ENCODE measurements at places on chromosomes 12 and 14. TPM values are rescaled to one million over a fixed set of nuclear protein-coding genes. Genes with fewer than 3 reads are reported as not detected.

Gene SPIC
- total RNA-seq, result not detected

Gene FSCB
- total RNA-seq, result not detected

Gene ZDHHC22
- total RNA-seq, result 0.10 TPM

Gene SERPINA3
- not detected for total RNA-seq

Gene GSKIP
- total RNA-seq, result 36.6 TPM

Gene RDH5
- total RNA-seq, result 2.7 TPM

Gene TTC9
- total RNA-seq, result 0.80 TPM

Gene FKBP3
- total RNA-seq, result 91.9 TPM

Gene TAS2R30
- total RNA-seq, result 0.23 TPM

Gene KCNJ8
- total RNA-seq, result 2.0 TPM

Gene BTG1
- 17.8 TPM for total RNA-seq

Gene SIX4
- total RNA-seq, result 20.7 TPM

Gene EML1
- total RNA-seq, result 4.6 TPM

Gene DPPA3
- not detected for total RNA-seq

Gene CLMN
- total RNA-seq, result 4.2 TPM

DNA sequence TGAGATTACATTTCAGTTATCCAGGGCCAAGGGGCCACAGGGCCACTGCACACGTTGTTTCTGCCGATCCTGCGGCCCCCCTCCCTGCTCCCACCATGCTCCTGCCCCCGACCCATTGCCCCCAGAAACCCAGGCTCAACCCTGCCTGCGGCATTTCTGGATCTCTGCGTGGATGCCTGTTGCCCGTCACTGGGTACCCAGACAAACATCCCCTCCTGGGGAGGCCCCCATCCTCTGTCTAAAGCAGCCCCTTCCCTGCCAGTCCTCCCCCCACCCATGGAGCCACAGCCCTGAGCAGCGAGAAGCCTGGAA, 326.4 kb upstream of the SFSWAP start:
- DNase-seq, result no peak

DNA sequence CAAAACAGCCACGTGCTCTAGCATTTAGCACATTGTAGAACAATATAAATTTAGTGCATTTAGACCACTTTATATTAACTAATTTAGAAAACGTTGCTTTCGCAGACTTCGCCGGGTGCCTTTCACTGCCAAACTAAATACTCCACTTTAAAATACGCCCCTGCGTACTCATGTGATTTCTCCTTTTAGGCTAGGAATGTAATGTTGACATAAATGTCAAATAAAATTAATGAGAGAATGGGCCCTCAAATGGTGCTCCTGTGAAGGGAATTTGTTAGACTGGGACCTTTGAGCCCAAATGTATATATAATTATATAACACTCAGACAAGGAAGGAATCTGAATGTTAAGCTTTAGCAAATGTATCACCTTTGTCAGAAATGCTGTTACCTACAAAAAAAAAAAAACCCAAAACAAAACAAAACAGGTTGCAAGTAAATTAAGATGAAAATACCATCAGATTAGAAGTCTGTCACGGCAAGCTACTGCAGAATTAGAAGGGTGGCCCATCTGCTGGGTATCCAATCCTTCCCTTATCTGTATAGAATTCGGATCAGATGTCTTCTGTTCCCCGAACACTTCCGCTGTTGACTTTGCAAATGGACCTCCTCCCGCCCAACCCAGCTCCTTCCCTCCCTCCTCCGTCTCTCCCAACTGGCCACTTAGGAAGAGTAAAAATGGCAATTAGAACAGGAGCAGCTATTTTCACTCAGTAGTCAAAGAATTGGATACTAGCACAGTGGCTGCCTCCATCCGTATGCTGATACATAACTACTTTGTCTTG, 159.3 kb upstream of the FOXN3 start:
- DNase-seq, result no peak

DNA sequence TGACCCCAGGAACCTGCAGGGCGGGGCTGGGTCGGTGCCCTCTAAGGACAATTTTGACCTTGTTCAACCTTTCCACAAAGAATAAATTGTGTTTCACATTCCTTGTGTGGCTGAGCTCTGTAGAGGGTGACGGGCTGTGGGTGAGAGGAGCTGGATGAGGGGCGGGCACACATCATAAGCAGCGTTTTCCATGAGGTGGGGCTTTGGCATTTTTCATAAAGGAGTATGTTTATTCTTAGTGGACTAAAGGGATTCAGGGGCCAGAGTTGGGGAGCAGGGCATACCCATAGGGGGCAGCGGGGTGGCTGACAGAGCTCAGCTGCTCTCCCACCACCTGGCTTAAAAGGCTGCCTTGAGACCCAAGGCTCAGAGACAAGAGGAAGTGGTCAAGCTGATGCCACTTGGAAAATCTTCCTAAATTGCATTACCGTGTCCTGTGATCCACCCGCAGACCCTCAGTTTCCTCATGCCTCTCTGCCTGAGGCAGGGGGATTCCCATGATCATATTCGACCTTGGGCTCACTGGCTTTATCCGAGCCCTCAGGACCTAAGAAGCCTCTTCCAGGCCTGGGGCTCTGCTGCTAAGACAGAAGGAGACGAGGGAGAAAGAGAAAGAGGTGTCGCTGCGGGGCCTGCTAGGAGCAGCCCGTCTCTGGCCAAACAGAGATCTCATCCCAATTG, 11.4 kb downstream of the MMP14 start:
- peak; percentile 69 for DNase-seq

GRCh38 chr12:131830914-131831571, 2.9 kb downstream of the MMP17 start:
- no peak for DNase-seq

DNA sequence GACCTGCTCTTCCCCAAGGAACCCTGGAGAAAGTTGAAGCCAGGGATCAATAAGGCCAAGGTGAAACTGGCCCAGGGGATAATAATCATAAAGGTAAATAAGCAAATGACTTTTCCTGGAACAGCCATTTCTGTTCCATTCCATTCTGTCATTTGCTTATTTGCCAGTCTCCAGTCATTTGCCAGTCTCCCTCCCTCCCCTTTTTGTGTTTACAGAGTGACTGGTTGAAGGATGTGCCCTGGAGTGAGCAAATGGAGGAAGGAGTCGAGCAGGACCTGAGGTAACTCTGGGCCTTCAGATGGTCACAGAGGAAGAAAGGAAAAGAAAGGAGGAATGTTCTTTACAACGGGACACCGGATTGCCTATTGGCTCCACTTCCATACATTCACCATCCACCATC, 17.8 kb upstream of the DCD start:
- DNase-seq, result no peak

GRCh38 chr12:34021071-34021470, 1.2 kb upstream of the ALG10 start:
- DNase-seq, result no peak

- no peak for DNase-seq
Measured at GRCh38 chr12:127133675-127134335, 1133.2 kb upstream of the TMEM132C start.

DNA sequence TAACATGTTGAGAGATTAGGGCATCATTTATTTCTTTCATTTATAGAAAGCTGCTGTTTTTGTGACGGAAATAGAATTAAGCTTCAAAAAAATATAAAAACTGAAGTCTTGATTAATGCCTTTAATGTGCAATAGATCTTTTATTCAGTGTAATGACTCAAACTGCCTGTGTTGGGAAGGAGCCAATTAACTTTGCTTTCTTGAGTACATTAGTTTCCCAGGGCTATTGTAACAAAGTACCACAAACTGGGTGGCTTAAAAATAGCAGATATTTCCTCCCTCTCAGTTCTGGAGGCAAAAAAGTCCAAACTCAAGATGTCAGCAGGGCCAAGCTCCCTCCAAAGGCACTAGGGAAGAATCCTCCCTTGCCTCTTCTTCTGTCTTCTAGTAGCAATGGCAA, 36.6 kb downstream of the EID3 start:
- DNase-seq, result no peak

GRCh38 chr12:105239304-105239703, 3.3 kb upstream of the APPL2 start:
- DNase-seq, result no peak

DNA sequence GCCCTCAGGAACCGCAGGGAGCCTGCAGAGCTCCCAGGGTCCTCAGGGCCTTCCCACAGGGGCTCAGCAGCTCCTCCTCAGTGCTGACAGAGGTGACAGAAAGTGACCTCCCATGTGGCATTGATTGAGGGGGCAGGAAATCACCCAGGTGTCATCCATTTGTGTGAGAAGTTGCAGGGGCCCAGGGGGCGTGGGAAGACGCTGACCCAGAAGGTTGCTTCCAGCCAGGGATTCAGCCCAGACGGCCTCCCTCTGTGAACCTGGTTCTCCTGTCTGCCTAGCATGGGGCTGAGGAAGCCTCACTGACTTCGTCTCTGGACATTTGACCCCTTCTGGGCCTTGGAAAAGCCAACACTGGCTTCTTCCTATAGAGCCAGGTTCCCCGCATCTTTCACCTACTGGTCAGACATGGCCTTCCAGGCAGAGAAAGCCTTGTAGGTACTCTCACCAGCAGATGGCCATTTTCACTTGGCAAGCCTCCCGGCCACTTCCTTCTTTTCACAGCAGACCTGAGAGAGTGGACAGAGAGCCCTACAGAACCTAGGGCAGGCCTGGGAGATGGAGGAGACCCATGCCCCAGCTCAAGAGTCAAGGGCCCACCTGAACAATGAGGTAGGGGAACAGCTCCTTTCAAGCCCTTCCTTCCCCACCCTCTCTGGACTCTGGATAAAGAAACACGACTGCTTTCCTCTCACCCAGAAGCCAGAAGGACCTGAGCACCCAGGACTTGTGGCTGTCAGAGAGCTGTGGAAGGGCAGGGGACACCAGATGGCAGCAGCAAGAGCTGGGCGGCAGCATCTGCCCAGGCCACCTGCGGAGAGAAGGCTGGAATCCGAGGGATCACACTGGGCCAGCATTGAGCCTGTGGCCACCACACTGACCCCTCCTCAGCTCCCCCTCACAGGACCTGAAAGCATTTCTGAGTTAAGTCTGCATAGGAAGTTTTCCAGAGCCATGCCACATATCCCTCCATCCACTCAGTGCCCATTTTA, 377.8 kb downstream of the DPF3 start:
- DNase-seq, result peak; percentile 59

DNA sequence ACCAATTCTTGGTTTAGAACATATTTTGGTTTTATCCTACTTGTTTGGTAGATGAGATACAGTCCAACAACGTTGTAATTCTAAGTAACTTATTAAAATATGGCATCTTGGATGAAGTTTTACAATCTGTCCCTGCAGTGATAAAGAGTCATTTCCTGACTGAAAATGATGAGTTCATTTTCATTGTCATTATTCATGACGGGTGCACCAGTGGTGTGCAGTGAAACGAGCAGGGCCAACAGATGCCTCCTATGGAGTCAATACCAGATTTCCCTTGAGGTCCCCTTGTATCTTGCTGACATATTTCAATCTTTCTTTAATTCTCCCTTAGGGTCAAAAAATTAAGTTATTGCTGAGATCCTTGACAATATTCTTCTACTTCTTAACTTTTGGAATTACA, 438.5 kb downstream of the LRIG3 start:
- no peak for DNase-seq

DNA sequence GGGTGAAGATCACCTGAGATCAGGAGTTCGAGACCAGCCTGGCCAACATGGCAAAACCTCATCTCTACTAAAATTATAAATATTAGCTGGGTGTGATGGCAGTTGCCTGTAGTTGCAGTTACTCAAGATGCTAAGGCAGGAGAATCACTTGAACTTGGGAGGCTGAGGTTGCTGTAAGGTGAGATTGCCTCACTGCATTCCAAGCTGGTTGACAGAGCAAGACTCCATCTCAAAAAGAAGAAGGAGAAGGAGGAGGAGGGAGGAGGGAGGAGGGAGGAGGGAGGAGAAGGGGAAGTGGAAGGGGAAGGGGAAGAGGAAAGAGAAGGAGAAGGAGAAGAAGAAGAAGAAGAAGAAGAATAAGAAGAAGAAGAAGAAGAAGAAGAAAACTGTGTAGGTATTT, 17.0 kb downstream of the RNASE10 start:
- DNase-seq, result no peak

GRCh38 chr14:38291681-38292467, 36.0 kb upstream of the CLEC14A start:
- no peak for DNase-seq
